ENCODE measurements at places on chromosomes 16 and 17.

DNA sequence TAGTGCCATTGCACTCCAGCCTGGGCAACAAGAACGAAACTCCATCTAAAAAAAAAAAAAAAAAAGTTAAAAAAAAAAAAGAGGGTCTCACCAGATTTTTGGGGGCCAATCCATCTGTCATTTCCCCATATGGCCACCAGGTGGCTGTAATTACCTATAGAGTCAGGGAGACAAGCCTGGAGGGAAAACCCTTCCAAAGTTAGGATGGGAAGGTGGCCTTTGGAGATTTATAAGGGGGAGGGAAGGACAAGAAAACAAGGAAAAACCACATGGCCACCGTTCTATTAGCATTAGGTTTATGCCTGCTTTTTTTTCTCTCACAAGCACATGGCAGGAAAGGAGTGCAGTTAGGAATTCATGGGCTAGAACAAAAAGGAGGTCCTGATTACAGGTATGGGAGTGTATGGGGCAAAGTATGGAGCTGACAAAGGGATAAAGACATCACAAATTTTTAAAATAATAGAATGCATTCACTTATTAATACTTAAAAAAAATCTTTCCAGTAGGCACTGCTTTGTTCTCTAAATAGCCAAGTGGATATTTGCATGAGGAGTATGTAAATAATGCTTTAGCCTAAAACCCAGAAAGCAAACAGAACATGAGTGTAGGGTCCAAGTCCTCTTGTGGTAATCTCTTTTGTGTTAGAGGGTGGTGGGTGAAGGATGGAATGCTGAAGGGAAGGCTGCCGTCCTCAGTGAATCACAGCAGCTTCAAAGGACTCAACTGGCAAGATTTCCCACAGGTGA lies 5.1 kb downstream of the CYB5D1 start:
- DNase-seq = peak; percentile 66

GRCh38 chr17:17934806-17935205 lies 37.4 kb downstream of the TOM1L2 start:
- DNase-seq = no peak

- no peak for DNase-seq
Measured at GRCh38 chr16:22739077-22739476, 74.9 kb upstream of the HS3ST2 start.

DNA sequence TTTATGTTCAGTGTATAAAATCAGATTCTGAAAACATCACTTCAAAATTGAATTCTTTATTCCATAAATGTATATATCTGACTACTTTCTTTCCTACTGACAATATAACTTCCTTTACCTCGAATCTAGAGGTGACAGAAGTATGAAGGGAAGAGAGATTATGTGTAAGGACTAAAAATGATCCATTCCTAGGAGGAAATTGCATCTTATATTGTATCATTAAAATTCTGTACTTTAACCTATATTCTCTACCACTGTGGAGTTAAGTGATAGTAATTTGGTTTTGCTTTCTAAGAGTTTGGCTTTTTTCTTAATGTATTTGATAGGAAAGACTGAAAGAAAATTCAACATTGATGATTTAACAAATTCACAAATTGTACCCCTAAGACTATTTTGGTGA lies 11.4 kb downstream of the MYH4 start:
- DNase-seq = no peak

GRCh38 chr16:14365200-14365851 lies 264.7 kb downstream of the PARN start:
- no peak for DNase-seq

- peak; percentile 83 for DNase-seq
Measured at GRCh38 chr16:51880776-51881175, 666.2 kb downstream of the TOX3 start.

- DNase-seq = no peak
Measured at GRCh38 chr16:74999609-75000480, 1.0 kb downstream of the ZNRF1 start.

- no peak for DNase-seq
Measured at GRCh38 chr16:3536851-3537250, 36.0 kb downstream of the CLUAP1 start.

GRCh38 chr16:79071424-79071823 lies 529.1 kb downstream of the MAF start:
- no peak for DNase-seq

DNA sequence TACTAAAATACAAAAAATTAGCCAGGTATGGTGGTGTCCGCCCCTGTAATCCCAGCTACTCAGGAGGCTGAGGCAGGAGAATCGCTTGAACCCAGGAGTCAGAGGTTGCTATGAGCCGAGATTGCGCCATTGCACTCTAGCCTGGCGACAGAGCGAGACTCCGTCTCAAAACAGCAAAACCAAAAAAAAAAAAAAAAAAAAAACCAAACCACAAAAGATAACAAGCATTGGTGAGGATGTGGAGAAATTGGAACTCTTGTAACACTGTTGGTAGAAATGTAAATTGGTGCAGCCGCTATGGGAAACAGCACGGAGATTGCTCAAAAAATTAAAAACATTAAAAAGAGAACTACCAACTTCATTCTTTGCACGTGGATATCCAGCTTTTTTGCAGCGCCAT lies 119.4 kb downstream of the OR1D5 start:
- no peak for DNase-seq

DNA sequence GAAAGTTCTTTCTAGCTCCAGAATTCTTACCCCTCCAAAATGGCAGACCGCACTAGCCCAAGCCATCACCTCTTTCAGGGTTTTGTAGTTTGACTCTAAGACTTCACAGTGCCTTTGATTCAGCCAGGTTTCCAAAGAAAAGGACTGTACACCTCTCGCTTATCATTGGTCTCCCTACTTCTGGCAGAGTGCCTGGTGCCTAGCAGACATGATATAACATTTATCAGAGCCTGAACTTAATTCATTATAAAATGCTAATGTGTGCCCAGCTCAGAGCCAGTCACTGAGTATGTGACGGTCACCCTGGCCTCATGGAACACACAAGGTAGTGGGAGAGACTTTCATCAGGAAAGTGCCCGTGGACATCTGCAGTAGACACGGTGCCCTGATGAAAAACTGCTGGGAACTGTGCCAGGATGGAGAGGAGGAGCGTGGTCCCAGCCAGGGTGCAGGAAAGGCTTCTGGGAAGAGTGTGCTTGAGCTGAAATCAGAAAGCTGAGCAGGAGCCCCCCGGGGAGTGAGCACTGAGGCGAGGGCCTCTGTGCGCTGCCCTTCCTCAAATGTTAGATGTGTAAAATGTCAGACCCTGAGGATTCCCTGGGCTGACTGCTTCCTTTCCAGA lies 34.3 kb upstream of the LGALS9 start:
- no peak for DNase-seq

DNA sequence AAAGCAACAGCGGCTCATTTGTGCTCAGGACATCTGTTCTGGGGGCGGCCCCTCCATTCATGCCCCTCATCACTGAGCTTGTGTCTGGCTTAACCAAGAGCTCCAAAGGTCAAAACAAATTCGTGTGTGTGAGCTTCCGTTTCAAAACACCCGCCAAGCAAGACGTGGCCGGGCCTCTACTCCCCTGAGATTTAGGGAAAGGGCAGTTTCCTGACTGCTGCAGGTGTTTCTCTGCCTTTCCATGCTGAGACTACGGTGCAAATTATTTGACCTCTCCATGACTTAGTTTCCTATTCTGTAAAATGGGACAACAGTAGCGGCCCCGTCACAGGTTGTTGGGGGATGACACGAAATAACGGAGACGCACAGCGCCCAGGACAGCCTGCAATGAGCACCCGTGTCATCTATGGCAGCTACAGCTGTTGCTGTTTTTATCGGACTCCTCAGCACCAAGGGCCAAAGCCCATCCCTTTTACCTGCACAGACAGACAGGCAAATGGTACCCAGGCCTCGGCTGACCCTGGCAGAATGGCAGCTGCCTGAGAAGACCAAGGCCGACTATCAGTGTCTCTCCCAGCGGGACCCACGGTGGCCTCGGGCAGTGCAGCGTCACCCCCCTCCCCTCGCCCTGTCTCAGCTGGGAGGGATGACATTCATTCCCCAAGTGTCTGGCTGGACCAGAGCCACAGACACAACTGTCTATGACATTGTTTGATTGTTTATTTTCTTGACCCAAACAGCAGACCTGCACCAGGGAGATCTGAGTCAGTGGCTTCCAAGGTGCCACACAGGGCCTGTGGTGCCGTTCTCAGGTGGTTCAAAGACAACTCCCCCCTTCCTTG lies 50.7 kb upstream of the DOC2B start:
- no peak for DNase-seq

- peak; percentile 18 for DNase-seq
Measured at GRCh38 chr17:38628441-38628840, 22.7 kb upstream of the SRCIN1 start.

GRCh38 chr17:56785405-56785804 lies 48.3 kb downstream of the C17orf67 start:
- DNase-seq = peak; percentile 51

DNA sequence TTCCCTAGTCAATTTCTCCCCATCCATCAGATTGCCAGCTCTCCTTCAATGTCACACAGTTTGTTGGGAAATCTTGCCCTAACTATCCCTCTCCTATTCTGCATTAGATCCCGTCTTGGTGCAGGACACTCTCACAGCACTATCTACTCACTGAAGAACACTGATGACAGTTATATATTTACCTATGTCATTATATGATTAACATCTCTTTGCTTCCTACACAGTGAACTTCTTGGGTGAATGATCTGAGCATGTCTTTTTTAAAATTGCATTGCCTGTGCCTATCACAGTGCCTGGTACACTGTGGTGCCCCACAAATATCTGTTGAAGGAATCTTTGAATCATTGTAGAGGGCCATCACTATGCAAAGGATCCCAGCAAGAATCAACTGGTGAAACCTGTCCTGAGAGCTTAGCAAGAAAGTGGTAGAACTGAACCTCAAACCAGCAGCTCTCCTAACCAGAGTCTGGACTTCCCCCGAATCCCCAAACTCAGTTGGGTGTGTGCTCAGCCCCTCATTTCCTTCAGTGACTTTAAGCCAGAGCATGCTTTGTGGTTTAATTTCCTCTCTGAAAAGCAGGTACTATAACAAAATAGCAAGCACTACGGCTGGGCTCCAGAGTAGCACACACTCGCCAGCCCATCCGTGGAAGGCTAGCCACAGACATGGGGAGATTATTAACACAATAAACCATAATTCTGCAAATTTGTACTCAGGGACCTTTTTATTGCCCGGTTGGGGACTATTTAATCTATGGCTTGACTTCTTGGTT lies 680.7 kb upstream of the SALL1 start:
- DNase-seq = no peak

DNA sequence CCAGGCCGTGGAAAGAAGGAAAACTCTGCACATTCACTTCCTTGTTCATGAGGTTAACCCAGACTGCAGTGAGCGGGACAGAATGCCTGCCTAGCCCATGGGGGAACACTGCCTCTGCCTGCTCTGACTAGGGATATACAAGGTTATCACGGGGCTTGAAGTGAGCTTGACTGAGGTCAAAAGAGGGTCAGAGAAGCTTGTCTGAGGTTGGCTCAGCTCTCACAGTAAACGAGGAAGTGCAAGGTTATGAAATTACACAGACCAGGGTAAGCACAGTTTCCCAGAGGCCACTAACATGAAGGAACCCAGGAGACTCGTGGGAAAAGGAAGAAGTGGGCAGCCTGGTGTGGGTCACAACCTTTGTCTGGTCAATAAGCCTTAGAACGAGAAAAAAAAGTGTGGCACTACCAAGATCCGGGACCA lies 28.7 kb downstream of the HIC1 start:
- DNase-seq = peak; percentile 25

DNA sequence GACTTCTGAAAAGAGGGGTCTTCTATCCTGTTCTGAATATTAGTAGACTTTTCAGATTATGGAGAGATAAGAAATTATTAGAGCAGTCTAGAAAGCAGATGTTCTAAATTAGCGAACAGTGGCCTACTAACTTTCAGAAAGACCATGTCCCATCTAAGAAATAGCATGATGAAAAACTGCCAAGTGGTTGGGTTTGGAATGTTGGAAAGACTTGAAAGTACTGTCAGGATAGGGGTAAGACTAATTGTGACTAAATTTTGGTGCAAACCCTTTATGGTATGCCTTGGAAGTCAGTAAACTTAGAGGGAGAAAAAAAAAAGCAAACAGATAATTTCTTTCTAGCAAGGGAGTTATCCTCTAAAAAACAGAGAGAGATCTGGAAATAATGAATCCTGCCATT lies 41.1 kb downstream of the TANGO6 start:
- DNase-seq = no peak

DNA sequence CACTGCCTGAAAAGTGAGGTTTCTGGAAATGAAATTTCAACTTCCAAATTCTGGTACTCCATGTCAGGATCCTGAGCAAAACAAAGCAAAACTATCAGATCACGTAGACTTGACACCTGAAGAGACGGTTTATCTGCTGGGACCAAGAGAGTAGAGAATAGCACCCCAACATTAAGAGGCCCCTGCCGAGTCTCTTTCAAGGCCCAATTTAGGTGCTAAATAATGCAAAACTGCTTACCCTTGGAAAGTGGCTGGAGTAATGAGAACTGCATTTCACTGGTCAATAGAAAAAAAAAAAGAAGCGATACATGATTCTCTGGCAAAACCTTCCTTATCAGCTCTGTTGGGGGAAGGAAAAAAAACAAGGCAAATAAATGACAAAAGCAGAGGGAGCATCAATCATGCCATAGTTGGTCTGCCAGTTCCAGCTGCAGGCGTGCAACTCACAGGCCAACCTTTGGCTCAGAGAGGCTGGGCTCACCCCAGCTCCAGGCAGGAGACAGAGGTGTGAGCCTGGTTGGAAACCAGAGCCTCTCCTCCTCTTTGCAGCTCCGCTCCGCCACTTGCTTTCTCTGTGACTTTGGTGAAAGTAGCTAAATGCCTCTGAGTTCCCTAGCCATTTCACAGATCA lies 595.2 kb downstream of the TOX3 start:
- DNase-seq = no peak

- no peak for DNase-seq
Measured at GRCh38 chr16:12988071-12988470, 86.7 kb downstream of the SHISA9 start.

DNA sequence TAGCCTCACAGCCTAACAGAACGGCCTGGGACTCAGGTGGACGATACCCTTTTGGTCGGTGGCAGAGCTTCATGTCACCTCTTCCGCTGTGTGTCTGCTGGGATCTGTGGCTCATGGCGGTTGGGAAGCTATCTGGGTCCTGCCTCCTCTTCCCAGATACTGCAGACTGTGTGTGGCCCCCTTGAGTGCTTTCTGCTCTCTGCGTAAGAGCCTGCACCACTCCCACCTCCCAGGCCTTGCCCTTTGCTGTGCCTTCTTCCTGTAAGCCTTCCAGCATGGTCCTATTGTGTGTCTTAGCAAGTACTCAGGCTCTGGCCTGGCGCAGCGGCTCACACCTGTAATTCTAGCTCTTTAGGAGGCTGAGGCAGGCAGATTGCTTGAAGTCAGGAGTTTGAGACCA lies 17.5 kb upstream of the ADCY7 start:
- no peak for DNase-seq

DNA sequence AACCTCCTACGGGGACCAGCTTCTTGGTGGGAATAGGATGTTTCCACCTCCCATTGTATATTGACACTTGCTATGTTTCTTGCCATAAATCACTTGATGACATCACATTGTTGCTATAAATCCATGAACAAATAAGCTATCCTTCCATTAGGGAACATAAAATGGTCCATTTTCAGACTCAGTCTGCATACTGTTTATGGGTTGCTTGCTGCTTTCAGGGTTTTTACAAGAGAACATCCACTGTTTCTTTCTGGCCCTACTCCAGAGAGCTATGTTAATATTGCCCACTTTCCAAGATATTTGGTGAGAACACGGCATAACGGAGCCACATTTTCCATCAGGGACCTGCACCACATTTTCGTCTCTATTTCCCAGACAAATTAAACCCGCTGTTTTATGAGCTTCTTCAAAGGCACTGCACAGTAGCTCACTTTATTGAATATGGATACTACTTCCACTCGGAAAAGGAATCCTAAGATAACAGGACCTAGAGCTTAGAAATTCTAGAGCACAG lies 800.2 kb downstream of the KCNJ2 start:
- no peak for DNase-seq
